ENCODE measurements at places on chromosomes 3 and 15.

- DNase-seq, result no peak
These were observed 166.2 kb upstream of the NSMCE3 start for GRCh38 chr15:29435811-29436210.

GRCh38 chr3:46656778-46657556, 36.5 kb downstream of the ALS2CL start:
- DNase-seq, result no peak

GRCh38 chr3:107668963-107669362, 146.2 kb downstream of the BBX start:
- DNase-seq, result no peak

- no peak for DNase-seq
These were observed 24.9 kb upstream of the WNT5A start for GRCh38 chr3:55511895-55512570.

GRCh38 chr3:80094589-80094988, 326.8 kb upstream of the ROBO1 start:
- no peak for DNase-seq

DNA sequence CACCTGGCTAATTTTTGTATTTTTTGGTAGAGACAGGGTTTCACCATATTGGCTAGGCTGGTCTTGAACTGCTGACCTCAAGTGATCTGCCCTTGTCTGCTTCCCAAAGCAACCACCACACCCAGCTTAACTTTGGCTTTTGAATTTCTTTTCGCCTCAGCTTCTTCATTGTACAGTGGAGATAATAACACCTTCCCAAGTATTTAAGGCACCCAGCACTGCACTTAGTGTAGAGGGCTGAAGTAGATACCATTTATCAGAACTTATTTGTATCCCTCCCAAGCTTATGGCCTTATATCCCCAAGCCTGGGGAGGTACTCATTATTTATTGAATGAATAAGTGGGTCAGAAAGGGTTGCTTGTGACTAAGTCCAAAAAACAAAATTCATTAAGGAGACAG, 2.3 kb downstream of the SQOR start:
- no peak for DNase-seq

- DNase-seq, result no peak
These were observed 202.0 kb downstream of the UBE2E2 start for GRCh38 chr3:23405081-23405480.

GRCh38 chr15:95760508-95760907, 570.0 kb upstream of the NR2F2 start:
- DNase-seq, result no peak

- DNase-seq, result no peak
These were observed 65.2 kb downstream of the TPRA1 start for GRCh38 chr3:127525373-127525772.

DNA sequence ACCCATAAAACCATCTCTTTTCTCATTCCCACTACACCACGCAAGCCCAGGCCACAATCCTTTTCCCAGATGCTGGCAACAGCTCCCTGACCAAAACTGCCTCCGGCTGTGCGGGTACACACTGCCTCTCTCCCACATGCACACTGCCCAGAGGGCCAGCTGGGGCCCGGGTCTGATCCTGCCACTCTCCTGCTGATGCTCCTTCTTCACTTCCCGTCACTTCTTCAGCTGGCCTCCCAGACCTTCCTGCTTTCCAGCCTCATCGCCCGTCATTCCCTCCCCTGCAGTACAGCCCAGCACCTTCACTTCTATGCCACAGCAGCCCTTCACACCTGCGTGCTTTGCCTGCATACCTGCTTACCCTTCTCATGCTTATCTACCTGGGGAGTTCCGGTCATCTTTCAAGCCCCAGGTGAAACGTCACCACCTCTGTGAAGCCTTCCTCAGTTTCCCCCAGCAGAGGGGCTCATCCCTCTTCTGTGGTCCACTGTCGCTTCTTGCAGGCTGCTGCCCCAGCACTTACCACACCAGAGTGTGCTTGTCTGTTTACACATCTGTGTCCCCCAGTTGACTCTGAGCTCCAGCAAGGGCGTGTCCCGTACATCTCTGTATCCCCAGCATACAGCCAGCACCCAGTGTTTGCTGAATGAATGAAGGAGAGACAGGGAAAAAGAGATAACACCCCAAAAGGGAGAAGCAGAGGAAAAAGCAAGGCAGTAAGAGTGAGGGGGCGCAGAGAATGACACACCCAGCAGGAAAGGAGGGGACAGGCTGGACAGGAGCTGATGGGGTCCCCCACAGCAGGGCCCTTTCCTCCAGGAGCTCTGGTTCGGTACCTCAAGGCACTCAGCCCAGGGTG, 22.2 kb downstream of the GRAMD2A start:
- DNase-seq, result no peak

- no peak for DNase-seq
These were observed 27.7 kb downstream of the HES1 start for GRCh38 chr3:194163697-194164096.

DNA sequence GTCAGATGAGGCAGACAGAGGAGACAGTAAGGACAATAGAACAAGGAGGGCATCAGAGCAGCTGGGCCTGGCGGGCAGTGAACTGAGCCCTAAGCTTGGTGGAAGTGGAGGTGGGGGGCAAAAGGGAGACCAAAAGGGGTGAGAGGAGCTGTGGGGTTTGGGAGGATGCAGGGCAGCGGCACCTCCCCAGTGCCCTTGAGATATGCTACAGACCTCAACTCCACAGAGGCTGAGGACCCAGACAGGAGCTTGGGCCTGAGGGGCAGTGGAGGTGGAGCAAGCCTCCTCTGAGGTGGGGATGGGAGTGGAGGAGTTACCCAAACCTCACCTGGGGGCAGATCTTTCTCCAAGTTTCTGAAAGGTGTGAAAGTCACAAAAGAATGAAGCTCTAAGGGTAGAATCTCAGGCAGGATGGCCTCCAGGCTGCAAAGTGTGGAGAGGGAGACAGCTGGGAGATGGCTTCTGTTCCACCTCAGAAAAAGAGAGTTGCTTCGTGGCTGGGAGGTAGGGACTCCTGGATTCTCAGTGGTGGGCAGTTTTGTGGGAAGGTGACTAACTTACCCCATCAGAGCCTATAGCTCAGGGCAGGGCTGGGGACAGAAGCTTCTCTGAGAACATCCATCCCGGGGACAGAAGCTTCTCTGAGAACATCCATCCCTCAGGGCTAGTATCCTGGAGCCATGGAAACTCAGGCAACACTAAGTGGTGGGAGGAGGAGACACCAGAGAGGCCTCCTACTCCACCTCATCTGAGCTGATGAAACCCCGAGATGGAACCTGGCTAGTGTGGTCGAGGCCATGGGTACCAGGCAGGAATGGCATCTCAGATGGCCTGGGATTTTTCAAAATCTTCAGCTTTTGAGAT, 2.3 kb upstream of the CLK3 start:
- no peak for DNase-seq

DNA sequence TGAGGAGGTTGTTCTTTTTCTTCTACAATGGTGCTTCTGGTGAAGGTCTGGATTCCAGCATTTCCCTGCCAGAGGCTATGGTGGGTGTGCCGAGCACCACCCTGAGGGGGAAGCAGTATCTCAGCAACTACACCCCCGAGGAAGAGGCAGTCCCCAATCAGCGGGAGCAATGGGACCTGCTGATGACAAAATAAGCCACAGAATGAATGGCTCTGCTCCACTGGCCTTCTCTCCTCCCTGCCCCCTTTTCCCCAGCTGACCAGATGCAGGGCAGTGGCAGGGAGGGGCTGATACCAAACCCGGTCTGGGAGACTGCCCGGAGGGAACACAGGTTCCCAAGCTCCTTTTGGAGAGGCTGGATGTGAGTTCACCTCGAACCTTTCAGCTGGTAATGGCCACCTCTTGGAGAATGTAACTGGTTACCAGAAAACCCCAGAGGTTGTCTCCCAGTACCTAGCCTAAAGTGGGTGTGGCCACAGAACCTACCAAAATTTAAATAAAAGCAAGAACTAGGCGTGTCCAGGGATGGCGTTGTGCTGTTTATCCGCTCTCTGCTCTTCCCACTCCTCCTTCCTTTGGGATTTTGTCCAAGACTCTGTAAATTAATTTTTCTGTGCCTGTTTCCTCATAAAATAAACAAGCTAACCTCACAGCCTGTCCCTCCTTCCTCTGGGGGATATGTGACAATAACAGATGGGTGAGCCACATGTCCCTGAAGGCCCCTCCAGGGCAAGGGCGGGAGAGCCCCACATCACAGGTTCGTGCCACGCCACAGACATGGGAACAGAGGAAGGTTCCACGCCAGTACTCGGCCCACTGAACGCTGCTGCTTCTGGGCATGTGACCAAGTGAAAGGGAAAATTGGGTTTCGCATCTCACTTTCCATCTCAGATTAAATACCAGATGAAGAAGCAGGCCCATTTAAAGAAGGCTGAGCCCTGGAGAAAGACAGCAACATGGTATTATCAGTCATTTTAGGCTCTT, 35.1 kb upstream of the SPTBN5 start:
- DNase-seq, result no peak

DNA sequence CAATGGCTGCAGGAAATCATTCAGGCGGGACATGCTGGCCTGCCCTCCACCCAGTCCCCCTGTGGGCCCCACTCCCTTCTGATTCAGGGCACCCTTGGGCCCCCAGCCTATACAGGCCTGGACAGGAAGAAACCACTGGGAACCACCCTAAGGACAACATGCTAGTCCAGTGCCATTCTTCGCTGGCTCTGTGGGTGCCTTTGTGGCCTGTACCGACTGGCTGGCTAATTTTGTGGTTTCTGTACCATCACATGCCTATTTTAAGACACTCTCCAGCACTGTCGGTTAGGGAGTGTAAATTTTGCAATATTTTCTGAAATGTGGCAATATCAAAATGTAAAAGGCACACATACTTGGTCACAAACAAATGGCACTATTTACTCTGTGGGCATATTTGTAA, 61.4 kb upstream of the POLG start:
- no peak for DNase-seq

- peak; percentile 36 for DNase-seq
These were observed 198.7 kb upstream of the CMC1 start for GRCh38 chr3:28042707-28043106.

- no peak for DNase-seq
These were observed 32.9 kb downstream of the RORA start for GRCh38 chr15:61196156-61196555.

DNA sequence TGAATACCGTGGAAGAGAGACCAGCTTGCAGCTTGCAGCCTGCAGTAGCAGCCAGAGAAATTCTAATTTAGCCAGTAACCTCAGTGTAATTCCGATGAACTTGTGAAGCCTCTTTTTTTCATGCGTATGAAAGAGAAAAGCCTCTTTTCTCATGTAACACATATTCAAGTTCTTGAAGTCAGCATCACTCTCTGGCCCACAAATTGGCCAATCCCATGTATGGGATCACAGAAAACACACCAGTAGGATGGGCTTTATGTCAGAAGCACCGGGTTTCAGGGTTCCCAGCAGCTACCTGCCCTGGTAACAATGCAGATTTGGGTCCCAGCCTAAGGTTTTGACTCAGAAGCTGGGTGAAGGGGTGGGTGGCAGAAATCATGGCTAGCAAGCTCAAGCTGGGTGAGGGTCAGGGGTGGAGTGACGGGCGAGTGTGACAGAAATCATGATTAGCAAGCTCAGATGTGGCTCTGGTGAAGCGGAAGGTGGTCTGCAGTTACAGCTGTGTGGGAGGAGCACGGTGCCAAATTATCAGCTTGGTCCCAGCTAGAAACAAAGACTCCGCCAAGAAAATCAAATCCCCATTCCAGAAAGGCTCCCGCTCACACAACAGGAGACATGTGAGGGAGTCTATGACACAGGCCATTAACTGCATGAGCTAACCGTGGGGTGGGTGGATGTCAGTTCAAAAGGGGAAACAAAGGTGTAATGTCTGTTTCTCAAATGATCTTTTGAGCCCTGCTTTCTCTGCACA, 86.6 kb downstream of the SNRK start:
- DNase-seq, result no peak

Data from NCI-H1105 treated with DMSO at 0.1 percent for 48 hours (cell line).